ENCODE measurements at places on chromosomes 4 and X. TPM values are rescaled to one million over a fixed set of nuclear protein-coding genes. Genes with fewer than 3 reads are reported as not detected.

DNA sequence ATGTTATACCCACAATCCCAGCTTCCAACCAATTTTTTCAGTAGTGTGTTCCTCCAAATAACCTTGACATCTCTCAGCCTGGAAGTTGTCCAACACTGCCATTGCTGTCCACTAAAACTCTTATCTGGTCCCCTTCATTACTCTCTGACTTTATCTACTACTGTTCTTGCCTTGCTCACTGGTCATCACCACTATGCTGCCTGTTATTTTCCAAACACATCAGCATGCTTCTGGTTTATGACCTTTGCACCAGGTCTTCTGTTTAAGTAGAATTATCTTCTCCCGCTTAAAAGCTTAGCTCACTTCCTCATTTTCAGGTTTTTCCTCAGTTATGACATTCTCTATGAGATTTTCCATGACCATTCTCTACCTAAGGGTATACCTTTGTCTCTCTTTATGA lies 5.5 kb downstream of the ELMOD2 start:
- H3K4me1 ChIP-seq, result peaks cover 13% of the 10 kb centered on the region
- peaks cover 16% of the 10 kb centered on the region for H3K36me3 ChIP-seq
- no peak overlapping the region for H3K4me3 ChIP-seq
- H3K27me3 ChIP-seq, result no peaks in the 10 kb centered on the region
- DNase-seq, result no peak

The FOXR2 gene
- total RNA-seq, result not detected

DNA sequence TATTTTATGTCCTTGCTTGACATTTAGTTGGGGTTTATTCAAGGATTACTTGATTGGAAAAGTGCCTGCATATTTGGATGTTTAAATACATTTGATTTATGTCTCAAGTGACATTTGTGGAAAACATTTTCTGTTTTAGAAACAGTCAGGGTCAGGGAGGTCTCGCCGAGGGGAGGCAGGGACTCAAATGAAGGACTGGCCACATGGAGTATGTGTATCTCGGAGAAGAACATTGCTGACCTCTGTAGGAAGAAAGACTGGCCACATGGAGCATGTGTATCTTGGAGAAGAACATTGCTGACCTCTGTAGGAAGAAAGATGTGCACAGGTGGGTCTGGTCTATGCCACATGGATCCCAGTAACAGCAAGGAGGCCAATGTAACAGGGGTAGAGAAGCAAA lies 233.6 kb downstream of the TRIML1 start:
- DNase-seq, result no peak
- H3K4me3 ChIP-seq, result no peak overlapping the region
- no peaks in the 10 kb centered on the region for H3K4me1 ChIP-seq
- no peaks in the 10 kb centered on the region for H3K27me3 ChIP-seq
- H3K36me3 ChIP-seq, result no peaks in the 10 kb centered on the region
- H3K27ac ChIP-seq, result no peak overlapping the region

GRCh38 chr4:168432419-168433146 lies 47.7 kb downstream of the DDX60L start:
- no peak overlapping the region for H3K27ac ChIP-seq
- no peak overlapping the region for H3K4me3 ChIP-seq
- H3K36me3 ChIP-seq, result peaks cover 39% of the 10 kb centered on the region
- H3K4me1 ChIP-seq, result peaks cover 3% of the 10 kb centered on the region

The HSFX3 gene
- not detected for total RNA-seq

DNA sequence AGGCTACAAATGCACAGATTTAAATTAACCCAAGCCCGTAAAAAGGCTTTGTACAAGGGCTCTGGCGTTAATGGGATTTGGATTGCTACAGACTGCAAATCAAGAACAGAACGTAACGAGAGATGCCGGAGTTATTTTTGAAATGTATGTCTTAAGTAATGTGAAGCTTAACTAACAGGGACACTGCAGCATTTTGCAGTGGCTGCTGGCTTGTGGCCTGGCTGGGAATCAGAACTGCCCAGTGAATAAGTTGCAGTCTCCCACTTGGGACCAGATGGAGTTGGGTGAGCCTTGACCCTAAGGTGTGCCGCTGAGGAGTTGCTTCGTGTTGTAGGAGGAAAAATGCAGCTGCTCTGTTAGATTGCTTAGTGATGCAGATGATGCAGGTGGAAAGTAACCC lies 318.4 kb downstream of the DHX15 start:
- no peaks in the 10 kb centered on the region for H3K4me1 ChIP-seq
- DNase-seq, result no peak
- no peaks in the 10 kb centered on the region for H3K27me3 ChIP-seq
- no peaks in the 10 kb centered on the region for H3K36me3 ChIP-seq
- H3K27ac ChIP-seq, result no peak overlapping the region
- no peak overlapping the region for H3K4me3 ChIP-seq

GRCh38 chr4:105433421-105433820 lies 40.4 kb downstream of the PPA2 start:
- H3K27ac ChIP-seq, result no peak overlapping the region
- DNase-seq, result no peak
- H3K4me3 ChIP-seq, result no peak overlapping the region
- no peaks in the 10 kb centered on the region for H3K27me3 ChIP-seq

The CT45A10 gene
- total RNA-seq, result not detected

DNA sequence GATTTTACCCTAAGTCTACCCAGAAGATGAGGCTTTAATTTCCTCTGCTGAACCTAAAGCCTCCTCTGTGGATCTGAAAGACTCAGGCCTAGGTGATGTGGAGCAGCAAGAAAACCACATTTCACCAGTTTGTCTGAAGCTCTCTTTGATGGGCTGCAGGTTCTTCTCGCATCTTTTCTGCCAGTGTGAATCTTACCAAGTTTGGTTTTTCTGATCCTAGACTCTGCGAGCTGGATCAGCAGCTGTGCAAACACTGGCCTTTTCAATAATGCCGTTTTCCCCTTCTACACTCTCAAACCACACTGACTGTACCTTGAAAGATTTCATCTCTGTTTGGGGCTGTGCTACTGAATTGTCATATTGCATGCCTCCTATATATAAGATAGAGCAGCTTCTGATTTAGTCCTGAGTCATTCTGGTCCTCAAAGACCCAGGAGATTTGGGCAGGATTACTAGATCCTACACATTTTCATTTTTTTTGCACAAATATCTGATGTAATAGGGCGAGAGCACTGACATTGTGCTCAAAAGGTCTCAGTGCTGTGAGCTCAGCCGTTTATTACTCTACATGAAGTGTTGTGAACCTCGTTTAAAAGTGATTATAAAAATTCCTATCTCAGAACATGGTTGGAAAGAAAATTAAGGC lies 133.6 kb upstream of the FAM9C start:
- H3K36me3 ChIP-seq, result no peaks in the 10 kb centered on the region
- peaks cover 4% of the 10 kb centered on the region for H3K4me1 ChIP-seq
- no peak overlapping the region for H3K27ac ChIP-seq
- no peak for DNase-seq
- H3K4me3 ChIP-seq, result no peak overlapping the region
- H3K27me3 ChIP-seq, result no peaks in the 10 kb centered on the region

GRCh38 chr4:145734031-145734430 lies 54.1 kb downstream of the C4orf51 start:
- no peak overlapping the region for H3K4me3 ChIP-seq
- H3K36me3 ChIP-seq, result no peaks in the 10 kb centered on the region
- H3K4me1 ChIP-seq, result peaks cover 29% of the 10 kb centered on the region
- no peak overlapping the region for H3K27ac ChIP-seq
- H3K27me3 ChIP-seq, result peaks cover 6% of the 10 kb centered on the region

GRCh38 chr4:127421437-127421836 lies 211.3 kb upstream of the INTU start:
- H3K27ac ChIP-seq, result no peak overlapping the region
- no peak overlapping the region for H3K4me3 ChIP-seq
- no peaks in the 10 kb centered on the region for H3K4me1 ChIP-seq
- no peak for DNase-seq
- H3K36me3 ChIP-seq, result no peaks in the 10 kb centered on the region
- no peaks in the 10 kb centered on the region for H3K27me3 ChIP-seq

GRCh38 chr4:74755486-74755885 lies 38.8 kb downstream of the BTC start:
- no peak overlapping the region for H3K4me3 ChIP-seq
- H3K27me3 ChIP-seq, result no peaks in the 10 kb centered on the region
- no peaks in the 10 kb centered on the region for H3K4me1 ChIP-seq
- DNase-seq, result no peak

- peaks cover 18% of the 10 kb centered on the region for H3K4me1 ChIP-seq
- peak overlapping the region; percentile 79 for H3K4me3 ChIP-seq
- H3K27ac ChIP-seq, result no peak overlapping the region
- H3K27me3 ChIP-seq, result peaks cover 54% of the 10 kb centered on the region
These were observed 172 bp upstream of the HSPA4L start for GRCh38 chr4:127782025-127782274.

- DNase-seq, result no peak
- no peaks in the 10 kb centered on the region for H3K27me3 ChIP-seq
- H3K4me3 ChIP-seq, result no peak overlapping the region
- no peak overlapping the region for H3K27ac ChIP-seq
These were observed 25.9 kb downstream of the MXRA5 start for GRCh38 chrX:3320471-3321046.

DNA sequence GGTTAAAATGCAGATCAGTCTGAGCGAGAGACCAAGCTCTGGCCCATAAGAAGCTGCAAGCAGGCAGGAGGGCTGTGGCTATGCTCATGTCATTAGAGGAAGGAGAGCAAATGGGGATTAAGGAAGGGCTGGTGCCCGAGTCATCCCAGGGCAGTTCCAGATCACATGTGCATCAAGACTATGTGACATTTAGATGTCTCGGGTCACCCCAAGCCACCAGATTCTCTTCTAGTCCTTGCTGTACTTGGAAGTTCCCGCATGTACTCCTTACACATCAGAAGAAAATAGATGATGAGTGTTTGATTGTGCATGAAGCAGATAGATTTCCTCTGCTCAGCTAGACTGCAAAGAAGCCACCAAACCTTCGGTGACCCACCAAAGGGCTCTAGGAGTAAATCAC lies 42.1 kb upstream of the KLHL34 start:
- no peaks in the 10 kb centered on the region for H3K4me1 ChIP-seq
- no peaks in the 10 kb centered on the region for H3K27me3 ChIP-seq
- H3K27ac ChIP-seq, result no peak overlapping the region
- no peak overlapping the region for H3K4me3 ChIP-seq
- DNase-seq, result no peak

Measured in activated CD4-positive, alpha-beta memory T cell treated with anti-CD3 and anti-CD28 coated beads for 36 hours (primary cell).